ENCODE measurements at places on chromosomes 5 and 9.

DNA sequence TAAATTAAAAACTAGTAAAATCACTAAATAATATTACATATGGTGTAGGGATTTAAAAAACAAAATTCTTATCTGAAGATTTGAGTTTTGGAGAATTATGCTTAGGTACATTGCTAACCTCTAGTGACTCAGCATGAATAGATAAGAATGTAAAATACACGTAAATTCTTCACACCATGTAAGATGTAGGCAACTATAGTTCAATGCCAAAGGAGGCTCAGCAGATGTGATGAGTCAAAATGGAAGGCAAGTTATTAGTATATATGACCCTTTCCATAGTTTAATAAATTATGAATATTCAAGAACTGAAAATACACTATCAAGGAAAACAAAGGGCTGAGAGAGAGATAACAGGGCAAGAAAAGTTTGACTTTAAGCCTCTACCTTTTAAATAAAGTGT, 79.0 kb downstream of the MRPS30 start:
- no peak for DNase-seq

DNA sequence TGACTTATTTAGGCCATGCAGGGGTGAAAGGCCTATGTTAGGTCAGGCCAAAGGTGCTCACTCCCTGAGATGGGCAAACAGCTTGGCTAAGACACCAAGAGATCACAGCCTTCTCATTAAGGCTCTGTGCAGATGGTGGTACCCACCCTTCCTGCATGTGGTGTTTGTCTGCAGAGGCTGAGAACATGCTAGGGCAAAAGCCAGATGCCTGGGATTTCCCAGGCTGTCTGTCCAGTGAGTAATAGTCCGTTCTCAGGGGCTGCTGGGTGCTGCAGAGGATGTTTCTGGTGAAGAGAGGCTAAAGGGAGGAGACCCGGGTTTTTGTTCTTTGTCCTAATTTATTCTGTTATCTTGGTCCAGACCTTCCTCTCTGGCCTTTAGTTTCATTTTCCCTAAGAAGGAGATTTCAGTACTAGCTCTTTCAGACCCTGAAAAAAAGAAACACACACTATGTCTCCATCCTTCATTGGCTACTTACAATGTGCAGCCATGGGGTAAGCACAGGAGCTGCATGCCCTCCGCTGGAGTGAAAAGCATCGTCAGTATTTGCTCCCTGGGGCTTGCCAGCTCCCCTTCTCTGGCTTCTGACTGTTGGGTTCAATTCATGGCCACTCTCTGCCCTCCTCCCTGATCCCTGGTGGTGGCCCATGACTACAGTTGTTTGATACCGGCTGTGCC, 23.4 kb upstream of the GLRA1 start:
- no peak for DNase-seq

- DNase-seq: no peak
Measured at GRCh38 chr5:149837680-149838269, 106.8 kb downstream of the PDE6A start.

- no peak for DNase-seq
Measured at GRCh38 chr5:89313044-89313443, 430.1 kb upstream of the MEF2C start.

DNA sequence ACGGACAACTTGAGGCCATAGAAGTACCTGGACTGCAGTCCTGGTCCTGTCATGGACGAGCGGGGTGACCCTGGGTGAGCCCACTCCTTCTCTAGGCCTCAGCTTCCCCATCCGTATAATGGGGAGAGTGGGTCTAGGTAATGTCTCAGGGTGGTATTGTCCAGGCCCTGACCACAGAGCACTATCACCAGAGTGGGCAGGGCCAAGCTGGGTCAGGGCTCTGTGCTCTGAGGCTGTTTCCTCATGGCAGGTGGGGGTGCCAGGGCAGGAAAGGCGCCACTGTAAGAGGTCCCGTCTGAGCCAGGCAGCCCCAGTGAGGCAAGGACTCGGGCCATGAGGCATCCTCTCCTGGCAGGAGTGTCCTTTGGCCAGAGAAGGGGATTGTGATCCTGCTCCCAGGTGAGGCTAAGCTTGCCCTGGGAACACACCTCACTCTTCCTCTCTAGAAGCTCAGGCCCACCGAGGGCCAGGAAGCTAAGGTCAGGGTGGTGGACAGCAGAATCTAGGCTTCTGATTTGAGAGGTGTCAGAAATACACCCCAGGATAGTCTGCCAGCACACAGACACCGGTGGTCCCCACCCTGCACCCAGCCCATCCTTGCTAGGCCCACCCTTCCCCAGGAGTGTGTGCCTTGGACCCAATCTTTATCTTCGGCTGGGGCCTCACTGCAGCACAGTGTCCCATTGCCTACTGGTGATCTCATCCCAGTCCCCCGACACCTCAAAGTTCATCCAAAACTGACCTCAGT, 1.5 kb upstream of the MYOZ3 start:
- DNase-seq: no peak

- no peak for DNase-seq
Measured at GRCh38 chr5:79011219-79011836, 26.2 kb upstream of the ARSB start.

- no peak for DNase-seq
Measured at GRCh38 chr5:58215364-58215763, 244.5 kb downstream of the PLK2 start.

DNA sequence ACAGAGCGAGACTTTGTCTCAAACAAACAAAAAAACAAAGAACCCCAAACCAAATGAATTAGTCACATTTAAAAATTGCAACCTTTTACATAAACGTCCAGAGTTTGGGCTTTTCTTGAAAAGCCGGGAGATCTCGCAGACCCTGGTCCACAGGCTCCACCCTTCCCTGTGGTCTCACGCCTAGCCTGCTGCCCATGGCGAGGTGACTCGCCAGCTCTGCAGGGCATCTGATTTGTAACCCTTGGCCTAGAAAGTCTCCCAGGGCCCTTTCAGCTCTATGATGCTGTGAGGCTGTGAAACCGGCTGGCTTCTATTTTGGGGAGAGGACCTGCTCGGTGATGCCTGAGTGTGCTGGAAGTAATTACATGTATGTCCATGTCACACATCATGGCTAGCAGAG, 44.7 kb upstream of the PHYKPL start:
- DNase-seq: no peak

GRCh38 chr5:87845734-87846133, 422.9 kb downstream of the TMEM161B start:
- no peak for DNase-seq

DNA sequence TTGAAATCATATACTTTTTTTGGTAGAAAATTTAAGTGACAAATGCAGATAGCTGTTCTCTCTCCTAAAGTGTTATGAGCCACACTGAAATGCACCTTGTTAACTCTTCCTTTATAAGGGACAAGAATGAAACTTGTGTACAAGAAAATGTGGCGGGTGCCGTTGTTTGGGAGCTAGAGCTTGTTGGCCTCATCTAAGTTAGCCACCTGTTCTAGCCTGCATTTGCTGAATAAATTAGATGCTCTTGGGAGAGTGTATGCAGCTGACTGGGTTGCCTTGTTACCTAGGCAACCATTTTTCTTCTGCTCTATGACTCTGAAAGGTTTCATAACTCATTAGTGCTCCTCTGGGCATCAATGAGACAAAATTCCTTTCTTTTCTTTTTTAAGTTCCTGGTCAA, 174.3 kb downstream of the TAF11L14 start:
- DNase-seq: no peak

DNA sequence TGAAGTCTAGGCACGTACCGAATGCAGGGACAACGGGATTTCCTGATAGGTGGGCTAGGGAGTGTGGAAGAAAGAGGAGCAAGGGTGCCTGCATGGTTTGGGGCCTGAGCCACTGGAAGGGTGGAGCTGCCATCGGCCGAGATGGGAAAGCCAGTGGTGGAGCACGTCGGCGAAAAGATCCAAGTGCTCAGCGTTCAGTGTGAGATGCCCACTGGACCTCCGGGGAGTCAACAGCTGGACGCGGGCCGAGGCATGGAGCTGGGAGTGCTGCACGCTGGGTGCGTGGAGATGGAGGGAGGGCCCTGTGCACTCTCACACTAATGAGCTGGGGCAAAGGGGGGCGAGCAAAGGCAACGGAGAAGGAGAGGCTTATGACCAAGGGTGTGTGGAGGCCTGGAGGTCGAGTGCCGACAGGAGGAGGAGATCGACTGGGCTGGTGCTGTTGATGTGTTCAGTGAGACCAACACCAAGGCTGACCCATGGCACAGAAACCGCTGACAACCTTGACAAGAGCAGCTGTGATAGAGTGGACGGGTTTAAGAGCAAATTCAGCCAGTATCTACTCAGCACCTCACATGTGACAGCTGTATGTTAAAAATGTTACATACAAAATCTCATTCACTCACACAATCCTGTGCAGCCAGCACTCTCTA, 85.7 kb downstream of the STK10 start:
- no peak for DNase-seq

GRCh38 chr5:107388141-107388861, 282.4 kb downstream of the EFNA5 start:
- no peak for DNase-seq

DNA sequence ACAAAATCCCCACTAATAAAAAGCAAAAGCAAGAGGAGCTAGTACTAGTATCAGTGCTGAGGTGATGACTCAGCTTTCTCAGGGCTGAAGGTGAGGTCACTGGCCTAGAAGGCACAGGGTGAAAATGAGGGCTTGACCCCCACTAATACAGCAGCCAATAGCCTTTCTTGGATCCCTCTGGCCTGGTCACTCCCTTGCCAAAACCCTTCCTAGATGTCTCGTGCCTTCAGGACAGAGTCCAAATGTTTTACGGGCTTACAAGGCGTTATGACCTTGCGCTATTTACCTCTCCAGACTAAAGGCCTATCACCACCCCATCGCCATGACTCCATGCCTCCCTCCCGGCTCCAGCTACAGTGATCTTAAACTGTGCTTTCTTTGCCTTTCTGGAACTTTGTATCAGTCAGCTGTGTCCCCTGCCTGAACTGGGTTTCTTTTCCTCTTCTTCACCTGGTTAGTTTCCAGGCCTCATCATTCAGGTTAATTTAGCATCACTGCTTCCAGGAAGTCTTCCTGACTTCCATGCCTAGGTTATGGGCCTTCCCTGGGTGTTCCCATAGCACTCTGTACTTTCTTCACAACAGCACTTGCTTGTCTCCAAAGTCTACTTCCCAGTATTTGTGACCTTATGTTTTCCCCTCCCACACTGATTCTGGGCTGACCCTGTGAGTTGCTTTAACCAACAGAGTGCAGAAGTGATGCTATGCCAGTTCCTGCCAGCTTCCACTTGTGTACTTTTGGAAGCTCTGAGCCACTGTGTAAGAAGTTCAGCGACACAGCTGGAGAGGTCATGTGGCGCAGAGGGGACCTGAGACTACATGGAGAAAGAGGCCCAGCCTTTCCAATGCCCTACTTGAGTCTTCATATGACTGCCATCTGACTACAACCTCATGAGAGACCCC, 4.2 kb upstream of the DELE1 start:
- no peak for DNase-seq

DNA sequence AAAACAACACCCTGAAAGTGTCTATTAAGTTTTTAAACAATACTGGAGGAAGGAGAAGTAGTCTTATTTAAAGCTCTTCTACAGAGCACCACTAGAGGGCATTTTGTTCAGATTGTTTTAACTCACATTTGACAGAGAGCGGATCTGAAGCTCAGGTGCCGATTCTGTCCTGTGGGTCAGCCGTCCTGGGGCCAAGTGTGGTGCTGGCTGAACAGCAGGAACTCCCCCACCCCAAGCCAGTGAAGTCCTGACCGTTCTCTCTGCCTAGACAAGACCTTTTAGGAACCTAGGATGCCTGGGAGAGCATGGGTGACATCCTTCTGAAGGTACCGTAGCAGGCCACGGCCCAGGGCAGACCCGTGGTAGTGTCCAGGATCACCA, 3.9 kb downstream of the EXOC3 start:
- DNase-seq: no peak

- no peak for DNase-seq
Measured at GRCh38 chr5:143755966-143756365, 56.0 kb upstream of the HMHB1 start.

GRCh38 chr9:80516679-80517078, 944.9 kb downstream of the TLE4 start:
- no peak for DNase-seq

DNA sequence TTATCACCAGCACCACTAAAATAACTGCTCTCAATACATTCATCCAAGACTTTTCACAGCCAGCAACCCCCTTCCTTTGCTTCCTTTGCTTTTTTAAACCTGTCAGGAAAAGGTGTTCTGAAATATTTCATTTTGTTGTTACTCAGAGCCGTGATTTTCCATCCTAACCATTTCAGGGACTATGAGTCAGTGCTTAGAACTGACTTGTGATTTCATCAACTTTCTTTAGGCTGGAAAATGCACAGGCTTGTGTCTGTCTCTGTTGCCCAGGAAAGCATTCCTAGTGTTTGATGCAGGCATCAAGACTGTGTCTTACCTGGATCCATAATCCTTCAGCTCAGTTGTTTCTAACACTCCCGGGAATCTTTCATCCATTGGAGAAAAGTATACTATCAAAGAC, 805.6 kb downstream of the BRINP1 start:
- DNase-seq: no peak

GRCh38 chr9:91492237-91492636, 68.6 kb upstream of the NFIL3 start:
- DNase-seq: no peak

GRCh38 chr9:93910598-93910997, 44.6 kb downstream of the BARX1 start:
- DNase-seq: no peak

DNA sequence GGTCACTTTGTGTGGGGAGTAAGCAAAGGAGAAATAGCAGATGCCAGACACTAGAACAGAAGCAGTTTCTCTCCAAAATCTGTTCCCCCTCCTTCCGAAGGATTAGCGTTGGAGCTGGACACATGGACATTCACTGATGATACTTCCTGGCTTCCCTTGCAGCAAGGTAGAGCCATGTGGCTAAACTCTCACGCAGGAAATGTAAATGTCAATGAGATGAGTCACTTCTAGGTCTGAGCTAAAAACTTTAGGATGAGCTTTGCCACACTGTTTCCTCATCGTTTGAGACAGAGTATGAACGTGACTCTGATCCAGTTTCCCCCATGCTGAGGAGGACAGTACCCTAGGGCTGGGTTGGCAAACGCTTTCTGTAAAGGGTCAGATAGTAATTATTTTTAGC, 5.1 kb downstream of the BHMT2 start:
- no peak for DNase-seq

DNA sequence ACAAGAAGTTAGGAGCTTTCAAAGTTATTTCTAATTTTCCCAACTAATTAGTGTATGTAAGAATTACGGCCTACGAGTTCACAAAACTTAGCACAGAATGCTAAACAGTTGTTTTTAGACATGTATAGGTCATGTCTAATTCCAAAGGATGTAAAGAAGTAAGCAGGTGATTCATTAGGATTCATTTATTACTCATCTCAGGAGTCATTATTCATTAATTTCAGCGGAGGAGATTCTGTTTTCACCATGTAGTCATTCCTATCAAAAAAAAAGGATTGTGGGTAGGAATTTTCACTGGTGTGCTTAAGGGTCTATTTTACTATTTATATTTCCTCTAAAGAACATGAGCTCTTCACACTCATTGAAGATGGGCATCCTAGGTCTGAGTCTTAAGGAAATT, 532.2 kb downstream of the ACTL7B start:
- DNase-seq: no peak

DNA sequence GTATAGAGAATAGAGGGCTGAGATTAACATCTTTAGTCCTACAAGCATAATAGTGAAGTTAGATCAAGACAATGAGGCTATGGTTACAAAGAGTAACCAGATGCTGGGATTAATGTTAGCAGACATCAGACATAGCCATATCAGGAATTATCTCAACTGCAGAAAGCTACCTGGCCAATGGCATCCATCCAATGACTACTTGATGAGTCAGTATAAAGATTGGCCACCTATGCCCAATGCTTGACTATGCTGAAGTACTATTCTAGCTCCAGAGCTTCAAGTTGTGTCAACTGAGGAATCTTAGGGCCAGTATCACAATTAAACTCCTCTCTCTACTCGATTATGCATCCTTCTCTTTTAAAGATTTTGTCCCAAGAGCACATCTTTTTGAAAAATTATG, 541.4 kb downstream of the PRELID2 start:
- no peak for DNase-seq

Measured in central memory CD8-positive, alpha-beta T cell (primary cell).